ENCODE measurements at places on chromosomes 5 and 9.

- DNase-seq, result no peak
Measured at GRCh38 chr9:29144476-29144875, 1571.2 kb upstream of the C9orf72 start.

DNA sequence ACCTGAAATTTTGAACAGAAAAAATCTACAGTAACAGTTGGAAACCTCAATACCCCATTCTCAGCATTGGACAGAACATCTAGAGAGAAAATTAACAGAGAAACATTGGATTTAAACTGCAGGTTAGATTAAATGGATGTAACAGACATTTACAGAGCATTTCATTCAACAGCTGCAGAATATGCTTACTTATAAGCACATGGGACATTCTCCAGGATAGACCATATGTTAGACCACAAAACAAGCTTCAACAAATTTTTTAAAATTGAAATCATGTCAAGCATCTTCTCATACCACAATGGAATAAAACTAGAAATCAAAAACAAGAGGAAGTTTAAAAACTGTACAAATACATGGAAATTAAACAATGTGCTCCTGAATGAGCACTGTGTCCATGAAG, 316.3 kb downstream of the FAM170A start:
- DNase-seq, result no peak

DNA sequence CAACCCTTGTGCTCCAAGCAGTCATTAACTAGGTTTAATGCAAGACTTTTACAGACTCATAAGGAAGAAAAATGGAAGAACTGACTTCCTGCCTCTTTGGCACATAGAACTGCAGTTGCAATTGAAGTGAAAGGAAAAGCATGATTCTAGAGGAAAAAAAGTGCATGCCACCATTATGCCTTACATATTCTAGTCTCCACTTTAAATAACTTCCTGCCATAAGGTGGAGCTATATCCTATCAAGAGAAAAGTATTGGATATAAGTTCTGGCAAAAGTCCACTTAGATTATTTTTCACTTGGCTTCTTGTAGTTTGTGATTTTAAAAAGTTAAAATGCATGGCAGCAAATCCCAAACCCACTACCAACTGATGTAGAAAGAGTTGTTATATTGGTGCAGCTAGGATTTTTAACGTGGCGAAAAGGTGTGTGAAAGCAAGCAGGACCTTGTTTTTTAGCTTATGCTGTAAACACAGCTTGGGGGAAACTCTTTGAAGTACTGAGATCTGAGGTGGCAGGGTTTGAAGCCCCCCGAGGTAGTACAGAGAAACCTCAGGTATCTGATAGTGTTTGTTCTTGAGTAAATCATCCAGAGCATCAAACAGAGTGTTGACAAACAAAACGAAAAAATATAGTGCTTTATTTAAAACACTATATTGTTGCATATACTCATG, 117.9 kb downstream of the ANXA1 start:
- DNase-seq, result no peak

- DNase-seq, result no peak
Measured at GRCh38 chr9:61674882-61675281, 485.0 kb downstream of the SPATA31A7 start.

GRCh38 chr9:115042781-115043509, 75.0 kb downstream of the TNC start:
- no peak for DNase-seq

DNA sequence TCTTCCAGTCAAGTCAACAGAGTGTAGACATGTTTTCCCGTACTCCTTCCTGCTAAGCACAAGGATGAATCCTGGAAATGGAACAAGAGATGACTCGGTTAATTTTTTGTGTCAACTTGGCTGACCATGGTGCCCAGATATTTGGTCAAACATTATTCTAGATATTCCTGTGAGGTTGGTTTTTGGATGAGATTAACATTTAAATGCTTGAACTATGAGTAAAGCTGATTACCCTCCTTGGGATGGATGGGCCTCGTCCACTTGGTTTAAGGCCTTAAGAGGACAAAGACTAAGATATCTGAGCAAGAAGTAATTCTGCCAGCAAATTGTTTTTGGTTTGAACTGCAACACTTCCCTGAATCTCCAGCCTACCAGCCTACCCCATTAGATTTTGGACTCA, 338.1 kb upstream of the MSX2 start:
- DNase-seq, result no peak

- peak; percentile 81 for DNase-seq
Measured at GRCh38 chr5:79513704-79514390, at the start of gene HOMER1. HOMER1 (minus strand) TSS chr5:79514134; CDS start chr5:79512774, 1,360 bp downstream.

DNA sequence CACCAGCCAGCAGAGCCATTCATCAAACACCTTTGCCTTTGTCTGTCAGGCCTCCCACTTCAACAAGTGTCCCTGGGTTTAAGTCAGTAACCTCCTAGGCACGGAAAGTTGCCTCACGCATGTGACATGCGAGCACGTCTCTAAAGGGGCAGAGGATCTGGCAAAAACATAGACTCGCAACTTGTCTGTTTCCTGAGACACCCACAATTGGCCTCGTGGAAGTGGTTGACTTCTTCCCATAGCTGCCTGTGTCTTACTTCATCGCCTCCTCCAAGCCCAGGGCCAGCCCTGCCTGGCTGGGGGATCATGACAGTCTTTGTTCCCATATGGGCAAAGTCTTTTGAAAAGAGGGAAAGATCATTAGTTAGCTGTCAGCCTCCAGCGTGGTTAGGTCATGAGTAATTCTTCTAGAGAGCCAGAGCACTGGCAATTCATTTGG, 35.5 kb upstream of the GLRX start:
- no peak for DNase-seq

GRCh38 chr5:177490992-177491391, 6.4 kb downstream of the PDLIM7 start:
- DNase-seq, result no peak

- DNase-seq, result no peak
Measured at GRCh38 chr9:36999728-37000333, 34.2 kb downstream of the PAX5 start.

All from LoVo (cell line).